KG1 (cell line): ENCODE measurements at places on chromosomes 4 and X.

DNA sequence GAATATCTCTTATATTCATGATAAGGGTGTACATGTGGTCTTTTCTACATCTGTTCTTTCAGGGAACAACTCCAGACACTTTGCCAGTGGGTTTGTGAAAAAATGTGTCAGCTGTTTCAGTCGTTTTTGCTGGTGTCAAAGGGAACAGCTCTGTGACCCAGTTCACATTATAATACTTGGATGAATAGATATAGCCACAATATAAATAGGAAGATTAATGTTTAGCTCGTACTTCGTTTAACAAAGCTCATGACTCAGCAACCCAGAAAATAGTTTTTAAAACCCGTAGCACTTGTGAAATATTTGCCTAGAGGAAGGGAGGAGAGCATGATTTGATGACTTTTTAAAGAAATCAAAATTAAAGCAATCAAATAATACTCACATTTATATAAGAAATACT, 7.9 kb downstream of the LIAS start:
- no peak for DNase-seq

GRCh38 chrX:77740376-77740905, 45.6 kb downstream of the ATRX start:
- DNase-seq = no peak

DNA sequence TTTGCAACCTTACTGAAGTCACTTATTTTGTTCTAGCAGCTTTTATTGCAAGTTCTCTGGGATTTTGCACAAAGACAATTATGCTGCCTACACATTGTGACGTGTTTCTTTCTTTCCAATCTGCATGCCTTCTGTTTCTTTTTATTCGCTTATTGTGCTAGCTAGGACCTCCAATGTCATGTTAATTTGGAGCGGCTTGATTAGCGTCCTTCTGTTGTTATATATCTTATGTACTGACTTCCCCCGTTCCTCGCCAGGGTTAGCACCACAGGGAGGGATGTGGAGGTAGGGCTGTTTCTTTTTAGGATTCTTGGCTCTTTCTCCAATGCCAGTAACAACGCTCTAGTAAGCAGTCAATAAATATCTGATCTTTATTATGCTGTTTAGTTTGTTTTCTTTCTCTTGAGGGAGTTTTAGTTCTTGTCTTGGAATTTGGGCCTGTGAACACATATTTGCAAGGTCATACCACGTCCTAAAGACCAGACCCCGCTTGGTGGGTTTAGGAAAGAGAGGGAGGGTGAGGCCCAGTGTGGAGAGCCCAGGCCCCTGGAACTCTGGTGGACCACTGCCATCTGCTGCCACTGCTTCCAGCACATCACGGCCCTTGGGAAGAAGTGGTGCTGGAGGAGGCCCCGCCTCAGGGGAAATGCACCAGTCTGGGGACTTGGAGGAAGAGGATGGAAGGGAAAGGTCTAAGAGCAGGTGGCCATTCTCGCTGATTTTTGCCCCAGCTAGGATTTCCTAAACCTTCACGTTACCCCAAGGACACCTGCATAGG, 129.1 kb downstream of the TRIML1 start:
- DNase-seq = no peak

- no peak for DNase-seq
Observed at GRCh38 chrX:138748480-138748879, 37.0 kb upstream of the FGF13 start.

GRCh38 chr4:122764821-122765215, 32.3 kb downstream of the BBS12 start:
- DNase-seq = no peak

- no peak for DNase-seq
Observed at GRCh38 chrX:18360867-18361266, 6.4 kb upstream of the SCML2 start.
